Psoas muscle (tissue), 8 donors: ENCODE measurements at places on chromosomes 7 and 10. TPM values are rescaled to one million over a fixed set of nuclear protein-coding genes. Genes with fewer than 3 reads are reported as not detected.

DNA sequence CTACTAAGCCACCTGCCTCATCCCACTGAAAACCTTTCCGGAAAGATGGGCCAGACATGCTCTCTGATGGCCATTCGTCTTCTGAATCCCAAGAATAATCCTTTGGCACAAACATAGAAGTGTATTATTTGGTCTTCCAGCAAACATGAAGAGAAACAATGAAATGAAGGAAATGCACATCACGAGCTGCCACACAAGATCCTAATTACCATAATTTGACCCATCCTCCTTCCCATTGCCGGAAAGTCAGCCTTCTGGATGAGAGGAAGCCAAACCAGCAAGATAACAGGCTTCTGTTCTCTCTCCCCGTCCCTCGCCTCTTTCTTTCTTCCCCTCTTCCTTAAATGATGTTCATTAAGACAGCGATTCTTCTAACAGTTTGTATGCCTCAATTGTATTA lies 218.9 kb upstream of the KMT2E start:
- no peak for DNase-seq

DNA sequence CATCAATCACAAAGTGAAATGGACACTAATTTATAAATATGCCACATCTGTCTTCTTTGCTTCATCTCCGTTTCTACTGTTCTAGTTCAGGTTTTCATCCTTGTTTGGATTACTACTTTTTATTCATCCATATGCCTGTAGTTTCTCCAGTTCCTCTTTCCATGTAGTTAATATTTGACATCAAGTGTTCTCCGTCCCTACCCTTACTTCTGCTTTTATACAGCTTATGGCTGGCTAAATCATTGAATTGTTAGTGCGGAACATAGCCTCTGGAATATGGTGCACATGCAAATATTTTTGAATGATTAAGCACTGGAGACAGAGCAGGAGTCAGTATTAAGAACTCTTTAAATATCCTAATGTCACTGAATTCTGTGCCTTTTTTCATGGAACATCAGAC lies 230.0 kb upstream of the PPP1R3A start:
- no peak for DNase-seq

GRCh38 chr10:78605800-78606350 lies 462.9 kb upstream of the ZMIZ1 start:
- no peak for DNase-seq

GRCh38 chr10:77944519-77944918 lies 18.0 kb upstream of the DLG5 start:
- DNase-seq: no peak

GRCh38 chr10:84903320-84903719 lies 574.9 kb downstream of the CCSER2 start:
- DNase-seq: no peak

GRCh38 chr10:110411047-110411410 lies 86.7 kb upstream of the DUSP5 start:
- DNase-seq: no peak

DNA sequence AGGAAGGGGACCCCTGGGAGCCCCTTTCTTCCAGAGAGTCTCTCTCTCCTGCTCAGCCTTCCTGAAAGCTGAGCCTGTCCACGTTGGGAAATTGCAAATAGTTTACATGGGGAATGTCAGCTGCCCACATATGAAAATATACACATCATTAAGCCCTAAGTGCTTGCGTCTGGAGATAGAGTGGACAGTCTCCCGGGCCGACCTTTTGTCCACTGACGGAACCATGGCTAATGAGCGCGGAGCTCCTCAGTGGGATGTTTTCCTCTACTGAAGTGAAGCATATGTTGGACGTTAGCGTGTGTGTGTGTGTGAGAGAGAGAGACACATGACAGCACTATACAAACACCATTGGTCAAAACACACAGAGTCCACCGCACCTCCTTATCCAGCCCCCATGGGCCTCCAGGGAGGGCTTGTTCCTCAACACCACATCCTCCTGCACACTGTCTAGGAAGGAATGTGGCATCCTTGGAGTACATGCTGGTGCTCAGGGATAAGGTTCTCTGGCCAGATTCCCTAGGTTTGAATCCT lies 128.4 kb downstream of the RGS10 start:
- no peak for DNase-seq

DNA sequence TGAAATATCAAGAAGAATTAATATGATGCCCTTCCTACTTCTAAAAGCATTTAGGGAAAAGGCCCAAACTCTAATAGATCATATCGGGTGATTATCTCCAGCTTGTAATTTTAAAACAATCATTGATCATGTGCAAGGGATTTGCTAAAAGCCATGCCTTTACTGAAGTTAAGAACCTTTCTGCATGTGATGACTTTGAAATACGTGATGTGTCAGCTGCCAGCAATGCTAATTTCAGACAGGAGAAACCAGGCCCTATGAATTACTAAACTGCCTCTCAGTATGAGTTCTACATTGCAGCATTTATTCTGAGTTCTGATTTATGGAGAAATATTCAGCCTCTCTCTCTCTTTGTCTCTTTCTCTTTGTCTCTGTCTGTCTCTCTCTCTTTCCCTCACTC lies 203.6 kb upstream of the AKR1E2 start:
- DNase-seq: no peak

- no peak for DNase-seq
These were observed 15.1 kb upstream of the RALA start for GRCh38 chr7:39608278-39608677.

- no peak for DNase-seq
These were observed 18.5 kb upstream of the MRC1 start for GRCh38 chr10:17790651-17791050.

- no peak for DNase-seq
These were observed 147.3 kb downstream of the JMJD1C start for GRCh38 chr10:63318491-63318890.

GRCh38 chr7:44045226-44046014 lies 918 bp downstream of the DBNL start:
- DNase-seq: peak; percentile 6

DNA sequence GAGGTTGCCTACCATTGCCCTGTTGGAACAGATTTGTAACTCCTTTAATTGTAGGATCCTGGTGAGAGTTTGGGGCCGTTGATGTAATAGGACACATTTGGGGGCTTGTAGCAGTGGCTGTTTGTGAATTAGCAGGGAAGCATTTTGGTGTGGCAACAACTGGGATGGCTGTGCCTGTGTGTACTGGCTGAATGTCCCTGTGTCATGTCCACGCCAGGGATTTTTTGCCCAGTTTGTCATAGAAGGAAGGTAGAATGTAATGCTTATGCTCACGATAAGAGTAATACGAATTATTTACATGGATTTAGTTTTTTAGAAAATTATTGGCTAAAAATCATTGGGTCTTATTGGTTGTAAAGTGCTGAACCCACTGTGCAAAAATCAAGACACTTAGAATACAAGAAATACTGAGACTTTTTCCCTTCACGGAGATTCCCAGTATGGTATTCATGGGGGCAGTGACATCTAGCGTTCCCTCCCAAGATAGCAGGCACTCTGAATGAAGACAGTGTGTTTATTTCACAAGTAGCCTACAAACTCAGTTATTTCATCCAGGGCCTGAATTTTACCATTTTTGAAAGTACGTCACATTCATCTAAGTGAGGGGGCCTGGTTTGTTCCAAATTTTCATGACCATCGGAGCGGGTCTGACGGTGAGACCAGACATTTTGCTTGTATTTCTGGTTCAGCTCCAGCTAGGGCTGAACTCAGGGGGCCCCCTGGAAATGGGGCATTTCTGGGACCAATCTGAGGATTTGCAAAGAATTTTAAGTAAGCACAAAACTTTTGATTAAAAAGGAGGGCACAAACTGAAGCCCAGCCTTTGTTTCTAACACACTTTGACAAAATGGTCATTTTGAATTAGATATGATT lies 74.7 kb downstream of the CACNB2 start:
- no peak for DNase-seq

GRCh38 chr7:150476819-150477631 lies 26.6 kb downstream of the GIMAP8 start:
- DNase-seq: no peak

DNA sequence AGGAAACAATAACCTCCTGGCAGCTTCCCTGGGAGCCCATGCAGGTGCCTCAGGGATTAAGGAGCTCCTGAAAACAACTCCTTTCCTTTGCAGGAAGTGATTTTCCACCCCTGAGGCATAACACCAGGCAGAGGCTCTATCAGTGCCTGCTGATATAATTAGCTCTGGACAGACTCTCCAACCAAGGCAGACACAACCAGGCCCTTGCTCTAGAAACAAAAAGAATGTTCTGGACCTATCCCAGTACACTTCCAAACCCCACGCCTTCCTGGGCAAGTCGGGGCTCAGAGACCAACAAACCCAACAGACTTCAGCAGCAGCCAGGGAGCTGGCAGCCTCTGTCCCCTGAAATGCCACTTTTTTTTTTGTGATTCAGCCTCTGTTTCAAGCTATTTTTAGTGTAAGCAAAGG lies 247.1 kb downstream of the KCNMA1 start:
- DNase-seq: no peak

DNA sequence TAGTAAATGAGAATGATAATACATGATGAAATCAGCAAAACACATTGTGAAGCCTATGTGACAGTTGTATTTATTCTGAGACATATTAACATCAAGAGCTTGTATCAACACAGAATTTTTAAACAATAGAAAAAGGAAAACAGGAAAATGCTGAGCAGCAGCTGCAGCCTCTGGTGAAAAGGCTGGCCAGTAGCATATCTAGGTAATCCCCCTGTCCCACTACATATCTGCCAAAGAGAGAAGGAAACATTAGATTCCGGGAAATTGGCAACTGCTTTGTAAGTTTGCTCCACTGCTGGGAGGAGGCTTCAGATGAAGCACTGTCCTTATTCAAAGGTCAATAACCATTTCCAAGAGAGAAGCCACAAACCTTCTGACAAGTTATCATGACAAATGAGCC lies 89.4 kb downstream of the RALA start:
- no peak for DNase-seq

DNA sequence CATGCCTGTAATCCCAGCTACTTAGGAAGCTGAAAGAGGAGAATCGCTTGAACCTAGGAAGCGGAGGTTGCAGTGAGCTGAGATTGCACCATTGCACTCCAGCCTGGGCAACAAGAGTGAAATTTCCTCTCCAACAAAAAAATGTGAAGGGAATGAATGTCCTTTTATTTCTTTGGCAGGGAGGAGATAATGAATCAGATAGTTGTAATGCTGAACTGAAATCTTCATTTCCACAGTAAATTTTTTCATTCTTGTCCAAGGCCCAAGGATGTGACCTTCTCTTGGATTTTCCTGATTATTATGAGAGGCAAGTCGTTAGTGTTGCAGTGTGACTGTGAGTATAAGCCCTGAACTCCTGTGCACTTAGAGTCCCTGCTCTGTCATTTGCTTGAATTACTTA lies 13.6 kb downstream of the STAMBPL1 start:
- no peak for DNase-seq

- peak; percentile 25 for DNase-seq
These were observed at the start of gene PTN for GRCh38 chr7:137343281-137343841. PTN (minus strand) TSS chr7:137343733; CDS start chr7:137254973, 88,760 bp downstream.

DNA sequence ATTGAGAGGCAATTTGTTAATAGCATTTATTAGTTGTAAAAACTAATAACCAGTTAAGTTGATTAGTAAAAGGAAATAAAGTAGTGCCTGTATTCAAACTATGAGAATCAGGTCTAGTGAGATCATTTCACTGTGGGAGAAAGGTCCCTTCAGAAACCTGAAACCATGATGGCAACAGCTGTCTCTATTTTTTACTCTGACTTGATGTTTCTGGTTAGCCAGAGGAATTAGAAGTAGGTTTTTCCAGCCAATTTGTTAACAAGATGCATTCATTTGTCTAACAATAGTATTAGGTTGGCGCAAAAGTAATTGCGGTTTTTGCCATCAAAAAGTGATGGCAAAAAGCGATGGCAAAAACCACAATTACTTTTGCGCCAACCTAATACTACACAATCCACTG lies 272.2 kb upstream of the YAE1 start:
- no peak for DNase-seq

- DNase-seq: no peak
These were observed 1.2 kb downstream of the HIPK2 start for GRCh38 chr7:139776486-139777132.

- peak; percentile 21 for DNase-seq
These were observed 147.6 kb downstream of the GPR85 start for GRCh38 chr7:112938863-112939573.

GRCh38 chr10:79269969-79270368 lies 77.3 kb upstream of the PPIF start:
- no peak for DNase-seq

- no peak for DNase-seq
These were observed 66.6 kb upstream of the WNT16 start for GRCh38 chr7:121262221-121262620.

GRCh38 chr10:85151506-85151905 lies 823.1 kb downstream of the CCSER2 start:
- no peak for DNase-seq

DNA sequence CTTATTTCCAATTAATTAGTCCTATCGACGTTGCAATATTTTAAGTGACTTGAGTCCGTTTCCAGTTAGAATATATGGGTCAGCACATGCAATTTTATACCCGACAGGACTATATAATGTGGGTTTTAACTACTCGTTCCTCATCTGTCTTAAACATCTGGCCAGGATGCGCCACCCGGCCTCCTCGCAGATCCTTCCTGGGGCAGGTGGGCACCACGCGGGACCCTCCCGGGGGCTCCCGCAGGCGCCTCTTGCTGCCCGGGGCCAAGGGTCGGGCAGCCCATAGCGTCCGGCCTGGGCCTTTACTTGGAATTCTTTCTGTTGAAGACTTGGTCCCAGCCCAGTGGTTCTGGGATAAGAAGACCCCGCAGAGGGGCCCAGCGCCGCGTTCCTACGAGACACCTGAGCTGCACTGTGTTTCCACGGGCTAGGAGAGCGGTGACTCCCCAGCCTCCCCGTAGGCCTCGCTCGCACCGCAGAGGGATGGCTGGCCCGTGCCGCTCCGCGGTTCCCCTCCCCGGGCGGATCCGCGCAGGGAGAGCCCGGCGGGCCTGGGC lies 10.1 kb upstream of the MNX1 start:
- DNase-seq: no peak

The TFR2 gene
- total RNA-seq: not detected

The ASL gene
- total RNA-seq: 8.6 TPM

The AMZ1 gene
- not detected for total RNA-seq

The CALML3 gene
- not detected for total RNA-seq

The MYH16 gene
- total RNA-seq: not detected

The PKD1L1 gene
- total RNA-seq: 1.2 TPM

The SEC61A2 gene
- 9.0 TPM for total RNA-seq

The CFAP70 gene
- 0.86 TPM for total RNA-seq

The FXYD4 gene
- total RNA-seq: not detected

The AKR1C8 gene
- total RNA-seq: not detected

The HTRA1 gene
- total RNA-seq: 14.5 TPM

The GOLGA7B gene
- total RNA-seq: 0.69 TPM

The EIF5AL1 gene
- 0.27 TPM for total RNA-seq

The PTF1A gene
- total RNA-seq: not detected

The THNSL1 gene
- total RNA-seq: 2.0 TPM

The NUDT5 gene
- total RNA-seq: 4.8 TPM

The MYPN gene
- total RNA-seq: 376 TPM

The CD36 gene
- 149 TPM for total RNA-seq

The TAS2R5 gene
- total RNA-seq: 0.32 TPM

The PLAC9 gene
- total RNA-seq: 5.4 TPM
